WERI-Rb-1 (cell line): ENCODE measurements at places on chromosomes 7 and 10.

- DNase-seq = no peak
Observed at GRCh38 chr7:150790416-150791075, 9.6 kb downstream of the TMEM176B start.

DNA sequence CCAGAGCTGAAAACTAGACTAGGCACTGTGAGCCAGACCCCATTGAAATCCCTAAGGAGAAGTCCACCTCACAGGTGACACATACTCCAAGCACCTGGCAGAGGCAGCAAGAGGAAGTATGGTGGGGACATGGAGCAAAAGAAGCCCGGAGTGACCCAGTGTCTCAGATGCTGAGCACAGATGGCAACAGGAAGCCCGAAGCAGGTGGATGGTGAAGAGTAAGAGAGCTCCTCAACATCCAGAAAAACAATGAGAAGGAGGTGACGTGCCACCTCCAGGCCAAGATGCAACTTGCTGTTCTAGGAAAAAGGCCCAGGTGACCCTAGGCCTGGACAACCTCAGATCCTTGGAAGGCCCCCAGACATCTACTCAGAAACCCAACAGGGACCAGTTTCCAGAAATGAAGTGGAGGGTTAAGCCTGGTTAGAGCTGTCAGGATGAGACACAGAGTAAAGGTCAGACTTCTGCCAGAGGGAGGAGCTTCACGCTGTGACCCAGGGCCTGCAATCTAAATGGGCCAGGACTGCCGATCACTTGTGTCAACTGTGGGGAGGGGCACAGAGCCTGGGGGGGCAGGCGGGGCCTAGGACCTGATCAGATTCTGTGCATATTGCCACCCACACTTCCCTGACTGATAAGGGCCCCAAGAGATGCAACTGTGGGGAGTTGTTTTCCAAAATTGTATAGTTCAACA is 2.4 kb upstream of the COBL start:
- no peak for DNase-seq

DNA sequence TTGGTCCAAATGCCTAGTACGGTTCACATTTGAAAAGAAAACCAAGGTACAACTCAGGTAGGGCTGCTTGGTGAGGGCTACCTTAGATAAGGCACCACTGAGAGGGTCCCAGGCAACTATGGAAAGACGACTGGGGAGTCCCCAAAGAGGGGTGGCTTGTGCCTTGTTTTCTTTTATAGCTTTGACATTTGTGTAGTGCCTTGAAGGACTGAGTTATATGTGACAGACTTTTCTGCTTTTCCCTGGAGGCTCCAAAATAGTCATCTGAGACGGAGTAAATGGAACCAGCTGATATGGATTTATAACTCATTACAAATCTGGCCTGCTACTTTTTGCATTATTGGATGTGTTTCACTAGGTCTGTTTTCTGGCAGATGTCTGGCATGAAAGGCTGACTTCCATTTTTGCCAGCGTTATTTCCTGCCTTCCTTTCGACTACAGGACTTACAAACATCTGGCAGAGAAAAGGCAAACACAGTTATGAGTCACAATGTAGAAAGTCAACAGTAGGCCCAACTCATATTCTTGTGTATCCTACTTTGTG is 88.2 kb upstream of the IMMP2L start:
- DNase-seq = no peak

DNA sequence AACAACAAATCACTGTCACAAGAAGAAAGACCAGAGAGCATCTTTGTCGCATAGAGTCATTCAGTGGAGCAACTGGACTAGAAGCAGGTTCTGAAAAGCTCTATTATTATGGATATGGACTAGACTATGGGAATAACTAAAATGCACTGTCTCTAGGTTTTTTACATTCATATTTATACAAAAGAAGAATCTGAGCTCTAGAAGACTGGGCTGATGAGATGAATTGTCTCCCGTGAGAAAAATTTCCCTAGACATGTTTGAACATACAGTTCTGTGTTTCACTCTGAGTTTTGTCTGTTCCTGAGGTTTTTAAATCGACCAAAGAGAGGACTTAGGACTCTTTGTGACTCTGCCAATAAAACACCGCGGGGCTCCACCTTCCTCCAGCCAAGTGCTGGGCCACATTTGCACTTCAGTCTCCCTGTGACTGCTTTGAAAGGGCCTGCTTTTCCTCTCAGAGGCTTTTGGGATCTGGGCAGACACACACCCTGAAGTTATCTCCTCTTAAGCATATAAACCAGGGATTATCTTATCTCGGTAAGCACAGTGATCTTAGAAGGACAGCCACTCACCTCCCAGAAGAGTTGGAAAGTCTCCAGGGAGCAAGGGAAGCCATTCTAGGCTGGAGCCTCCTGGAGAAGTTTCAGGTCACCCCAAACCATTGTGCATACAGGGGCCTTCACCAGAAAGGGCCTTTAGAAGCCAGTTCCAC is 101.0 kb upstream of the JCAD start:
- DNase-seq = peak; percentile 32

DNA sequence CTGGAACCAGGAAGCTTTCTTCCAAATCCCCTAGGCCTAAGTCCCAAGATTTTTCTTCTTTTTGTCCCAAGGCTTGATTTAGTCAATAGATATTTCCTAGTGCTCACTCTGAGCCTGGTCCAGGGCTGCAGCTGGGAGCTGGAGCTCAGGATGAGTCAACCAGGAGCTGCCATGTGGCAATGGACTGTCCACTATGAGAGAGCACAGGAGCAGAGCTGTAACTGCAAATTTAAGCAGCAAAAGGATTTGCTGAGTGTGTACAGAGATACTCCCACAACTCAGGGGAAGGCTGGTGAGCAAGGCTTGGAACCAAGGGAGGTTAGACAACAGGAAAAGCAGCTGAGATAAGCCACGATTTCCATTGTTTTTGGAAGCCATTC is 92.1 kb upstream of the CXCL12 start:
- DNase-seq = no peak

DNA sequence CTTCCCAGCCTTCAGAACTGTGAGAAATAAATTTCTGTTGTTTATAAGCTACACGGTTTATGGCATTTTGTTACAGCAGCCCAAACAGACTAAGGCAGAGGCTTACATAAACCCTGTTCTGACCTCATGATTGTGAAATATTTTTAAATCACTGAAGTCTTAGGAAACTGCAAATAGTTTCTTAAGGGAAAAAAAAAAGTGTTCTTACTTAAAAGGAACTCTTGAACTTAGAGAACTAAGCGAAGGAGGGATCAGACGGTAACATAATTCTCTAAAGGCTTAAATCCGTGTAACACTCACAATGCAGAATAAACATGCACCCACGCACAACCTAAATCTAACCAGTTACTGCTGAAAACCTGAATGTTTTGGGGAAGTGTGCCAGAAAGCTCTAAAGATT is 749.1 kb upstream of the LRRTM3 start:
- DNase-seq = no peak

DNA sequence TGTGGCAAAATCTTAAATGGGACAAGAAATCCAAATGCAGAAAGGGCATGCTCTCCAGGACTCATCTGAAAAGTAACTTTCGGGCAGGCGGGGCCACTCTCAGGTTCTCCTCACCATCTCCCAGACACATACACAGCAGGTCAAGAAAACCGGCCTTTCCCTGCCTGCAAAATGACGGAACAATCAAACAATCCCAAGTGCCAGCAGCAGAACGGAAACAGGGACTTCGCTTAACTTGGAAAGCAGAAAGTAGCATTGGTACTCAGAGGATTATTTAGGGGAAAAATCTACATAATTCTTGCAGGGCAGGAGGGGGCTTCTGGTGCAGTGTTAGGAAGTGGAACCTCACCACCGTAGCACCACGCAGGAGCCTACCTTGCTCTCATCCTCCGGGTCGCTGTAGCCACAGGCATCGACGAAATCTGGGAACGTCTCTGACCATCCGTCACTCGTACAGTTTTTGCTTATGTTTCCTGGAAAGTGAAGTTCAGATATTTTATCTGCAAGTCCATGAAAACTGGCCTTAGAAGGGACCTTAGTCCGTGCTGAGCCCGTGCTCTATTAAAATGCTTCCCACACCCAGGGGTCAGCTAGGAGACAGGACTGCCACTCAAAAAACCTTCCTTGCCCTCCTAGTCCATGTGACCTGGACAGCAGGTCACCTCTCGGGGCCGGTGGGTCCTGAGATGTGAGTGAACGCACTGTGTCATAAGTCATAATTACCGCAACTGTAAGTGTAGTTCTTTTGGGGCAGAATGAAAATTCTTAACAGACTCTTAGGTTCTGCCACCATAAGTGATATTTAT is 41.1 kb downstream of the VIPR2 start:
- no peak for DNase-seq

GRCh38 chr7:13742811-13743210 is 246.7 kb downstream of the ETV1 start:
- DNase-seq = peak; percentile 37

GRCh38 chr10:131700506-131700905 is 200.3 kb upstream of the PPP2R2D start:
- no peak for DNase-seq

GRCh38 chr7:115297656-115298055 is 375.8 kb downstream of the MDFIC start:
- no peak for DNase-seq

DNA sequence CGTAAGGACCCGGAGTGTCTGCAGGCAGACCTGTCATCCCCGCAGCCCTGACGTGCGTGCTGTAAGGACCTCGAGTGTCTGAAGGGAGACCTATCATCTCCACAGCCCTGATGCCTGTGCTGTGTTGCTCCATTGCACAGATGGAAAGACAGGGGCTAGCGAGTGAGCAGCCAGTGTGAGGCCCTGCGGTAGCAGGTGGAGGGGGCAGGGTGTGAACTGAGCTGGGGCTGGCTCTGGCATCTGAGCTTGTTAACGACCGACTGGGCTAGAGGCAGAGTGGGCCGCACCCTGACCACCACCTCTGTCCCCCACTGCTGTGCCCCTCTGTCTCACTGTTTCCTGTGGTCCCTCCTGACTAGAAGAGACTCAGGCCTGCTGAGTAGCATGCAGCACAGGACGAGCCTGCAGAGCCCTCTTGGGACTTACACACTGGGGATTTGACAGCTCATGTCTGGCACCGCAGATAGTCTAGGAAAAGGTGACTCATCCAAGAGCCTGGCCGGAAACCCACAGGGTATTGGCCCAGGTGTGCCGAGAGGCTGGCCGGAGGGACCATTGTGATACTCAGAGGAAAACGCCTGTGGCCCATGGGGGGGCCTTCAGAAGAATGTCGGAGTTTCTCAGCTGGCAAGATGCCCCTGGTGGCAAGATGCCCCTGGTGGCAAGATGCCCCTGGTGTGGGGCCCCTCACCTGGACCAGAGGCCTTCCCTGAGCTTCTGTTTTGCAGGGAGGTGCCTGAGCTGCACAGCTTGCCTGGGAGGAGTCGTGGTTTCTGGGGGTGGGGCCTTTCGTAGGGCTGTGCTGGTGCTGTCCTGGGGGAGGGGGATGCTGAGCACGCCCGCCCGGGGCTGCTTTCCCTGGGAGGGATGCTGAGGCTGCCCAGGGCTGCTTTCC is 34.3 kb downstream of the INPP5A start:
- DNase-seq = peak; percentile 37

DNA sequence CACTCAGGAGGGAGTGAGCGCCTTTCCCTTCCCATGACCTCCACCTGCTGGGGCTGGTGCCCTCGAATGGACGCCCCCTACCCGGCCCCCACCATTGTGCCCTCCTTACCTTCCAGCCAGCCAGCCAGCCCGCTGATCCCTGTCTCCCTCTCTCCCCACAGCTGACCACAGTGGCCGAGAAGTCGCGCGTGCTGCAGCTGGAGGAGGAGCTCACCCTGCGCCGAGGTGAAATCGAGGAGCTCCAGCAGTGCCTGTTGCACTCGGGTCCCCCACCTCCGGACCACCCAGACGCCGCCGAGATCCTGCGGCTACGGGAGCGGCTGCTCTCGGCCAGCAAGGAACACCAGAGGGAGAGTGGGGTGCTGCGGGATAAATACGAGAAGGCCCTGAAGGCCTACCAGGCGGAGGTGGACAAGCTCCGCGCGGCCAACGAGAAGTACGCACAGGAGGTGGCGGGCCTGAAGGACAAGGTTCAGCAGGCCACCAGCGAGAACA is 77.9 kb upstream of the GTF2IRD1 start:
- no peak for DNase-seq

DNA sequence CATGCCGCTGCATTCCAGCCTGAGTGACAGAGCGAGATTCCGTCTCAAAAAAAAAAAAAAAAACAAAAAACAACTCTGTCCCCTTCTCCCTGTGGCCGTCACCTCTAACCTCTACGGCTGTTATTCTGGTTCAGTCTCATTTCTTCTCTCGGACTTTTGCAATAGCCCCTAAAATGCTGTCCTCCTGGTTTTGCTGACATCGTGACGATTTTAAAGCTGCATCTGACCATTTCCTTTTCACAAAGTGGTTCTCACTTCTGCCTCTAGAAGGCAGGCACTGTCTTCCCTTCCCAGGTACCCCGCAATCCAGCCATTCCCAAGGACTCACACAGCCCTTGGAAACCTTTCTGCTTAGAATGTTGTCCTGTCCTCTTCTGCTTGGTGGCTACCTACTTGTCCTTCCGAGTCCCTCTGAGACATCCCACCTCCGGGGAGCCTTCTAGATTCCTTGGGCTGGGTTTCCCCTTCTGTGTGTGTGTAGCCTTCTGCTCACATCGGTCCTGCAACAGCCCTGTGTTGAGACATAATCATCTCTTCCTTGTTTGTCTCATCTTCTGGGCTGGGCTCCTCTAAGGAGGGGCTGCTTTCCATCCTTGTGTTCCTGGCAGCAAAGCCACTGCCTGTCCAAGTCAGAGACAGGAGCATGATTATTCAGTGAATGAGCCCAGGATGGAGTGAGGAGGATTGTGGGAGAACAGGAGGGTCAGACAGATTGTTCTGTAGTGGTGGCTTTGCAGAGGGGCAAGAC is 83.1 kb downstream of the GRK5 start:
- no peak for DNase-seq

DNA sequence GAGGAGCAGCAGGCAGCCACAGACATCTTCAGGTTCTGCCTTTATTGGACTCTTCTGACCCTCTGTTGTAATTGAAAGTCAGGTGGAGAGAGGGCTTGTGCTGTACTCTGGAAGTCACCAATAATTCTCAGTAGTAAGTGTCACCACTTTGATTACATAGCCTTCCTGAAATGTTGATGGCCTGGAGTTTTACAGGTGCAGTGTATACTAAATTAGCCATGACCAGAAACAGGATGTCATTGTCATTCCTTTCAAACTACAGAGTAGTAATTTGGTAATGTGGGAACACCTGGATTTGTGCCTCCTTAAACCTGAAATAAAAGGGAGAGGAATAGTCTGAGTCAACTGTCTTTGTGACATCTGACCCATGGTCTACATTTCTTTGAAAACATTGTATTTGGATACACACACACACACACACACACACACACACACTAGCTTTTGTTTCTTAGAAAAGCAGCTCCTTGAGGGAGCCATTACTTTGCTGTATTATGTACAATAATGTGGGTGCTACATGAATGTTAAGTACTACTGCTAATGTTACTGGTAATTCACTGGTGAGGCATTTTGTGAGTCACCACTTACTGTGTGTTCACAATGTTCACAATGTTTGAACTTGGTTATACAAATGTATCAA is 19.6 kb downstream of the ARL4A start:
- DNase-seq = no peak
